ENCODE measurements at places on chromosomes 11 and 22. TPM values are rescaled to one million over a fixed set of nuclear protein-coding genes. Genes with fewer than 3 reads are reported as not detected.

Gene SLC36A4
- 14.1 TPM for total RNA-seq

Gene C11orf97
- not detected for total RNA-seq

Gene PARVG
- 236 TPM for total RNA-seq

DNA sequence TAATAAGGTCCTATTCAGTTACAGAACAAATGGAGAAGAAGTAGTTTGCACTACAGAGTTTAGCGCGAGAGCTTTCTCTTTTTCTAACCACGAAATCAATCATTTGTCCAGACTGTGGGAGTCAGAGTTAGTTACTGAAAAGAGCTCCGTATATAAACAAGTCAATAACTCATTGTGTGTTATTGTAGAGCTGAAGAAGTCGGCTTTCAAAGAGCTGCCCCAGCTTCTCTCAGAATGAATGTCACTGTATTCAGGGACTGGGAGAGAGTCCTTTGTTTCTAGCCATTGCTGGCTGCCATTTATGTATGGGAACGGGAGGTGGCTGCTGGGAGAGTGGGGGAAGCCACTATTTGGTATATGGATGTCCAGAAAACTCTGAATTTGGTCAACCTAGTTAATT is 227.8 kb downstream of the DCDC1 start:
- H3K27ac ChIP-seq: no peak overlapping the region
- H3K4me1 ChIP-seq: no peaks in the 10 kb centered on the region
- H3K36me3 ChIP-seq: no peaks in the 10 kb centered on the region

Gene SMTNL1
- not detected for total RNA-seq

- no peaks in the 10 kb centered on the region for H3K4me1 ChIP-seq
- no peaks in the 10 kb centered on the region for H3K27me3 ChIP-seq
- no peak for DNase-seq
These were observed 982.7 kb downstream of the OPCML start for GRCh38 chr11:132549561-132549960.

DNA sequence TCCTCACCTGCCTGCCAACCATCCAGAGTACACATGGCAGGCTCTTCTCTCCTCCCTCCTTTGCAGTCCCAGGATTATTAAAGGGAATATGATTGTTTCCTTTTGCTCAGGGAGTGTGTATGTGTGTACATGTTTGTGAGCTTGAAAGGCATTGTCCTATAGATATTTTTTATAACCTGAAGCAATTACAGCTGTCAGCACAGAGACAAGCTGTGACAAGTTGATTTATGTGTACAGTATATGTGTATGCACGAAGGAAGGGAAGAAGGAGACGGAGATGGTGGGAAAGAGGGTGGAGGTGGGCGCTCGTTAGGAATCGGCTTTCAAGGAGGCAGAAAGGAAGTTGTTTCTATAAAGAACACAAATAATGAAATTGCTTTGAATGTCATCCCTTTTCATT is 537.0 kb downstream of the NTM start:
- no peak overlapping the region for H3K4me3 ChIP-seq
- H3K4me1 ChIP-seq: no peaks in the 10 kb centered on the region
- no peaks in the 10 kb centered on the region for H3K36me3 ChIP-seq
- peaks cover 23% of the 10 kb centered on the region for H3K27me3 ChIP-seq
- DNase-seq: no peak

Gene C11orf16
- total RNA-seq: not detected

DNA sequence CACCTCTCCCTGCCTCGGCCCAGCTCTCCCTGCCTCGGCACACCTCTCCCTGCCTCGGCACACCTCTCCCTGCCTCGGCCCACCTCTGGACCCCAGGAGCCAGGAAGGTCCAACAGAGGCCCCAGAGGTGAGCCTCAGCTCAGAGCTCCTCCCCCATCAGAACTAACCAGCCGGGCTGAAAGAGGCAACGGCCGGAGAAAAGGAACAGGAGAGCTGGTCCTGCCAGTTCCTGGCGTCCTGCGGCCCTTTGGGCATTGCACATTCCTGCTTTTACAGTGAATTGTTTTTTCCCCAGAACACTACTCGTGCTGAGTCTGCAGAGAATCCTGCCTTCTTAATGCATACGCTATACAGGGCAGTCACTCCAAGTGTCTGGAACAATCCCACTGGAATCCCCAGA is 45.8 kb downstream of the LMO1 start:
- no peak overlapping the region for H3K4me3 ChIP-seq
- no peaks in the 10 kb centered on the region for H3K4me1 ChIP-seq
- DNase-seq: no peak
- no peaks in the 10 kb centered on the region for H3K36me3 ChIP-seq
- peaks cover 20% of the 10 kb centered on the region for H3K27me3 ChIP-seq

Gene KBTBD3
- total RNA-seq: 4.3 TPM

- peaks cover 36% of the 10 kb centered on the region for H3K27me3 ChIP-seq
- H3K36me3 ChIP-seq: no peaks in the 10 kb centered on the region
- no peak overlapping the region for H3K4me3 ChIP-seq
- H3K27ac ChIP-seq: no peak overlapping the region
- H3K4me1 ChIP-seq: no peaks in the 10 kb centered on the region
These were observed 19.5 kb downstream of the MN1 start for GRCh38 chr22:27782088-27782487.

DNA sequence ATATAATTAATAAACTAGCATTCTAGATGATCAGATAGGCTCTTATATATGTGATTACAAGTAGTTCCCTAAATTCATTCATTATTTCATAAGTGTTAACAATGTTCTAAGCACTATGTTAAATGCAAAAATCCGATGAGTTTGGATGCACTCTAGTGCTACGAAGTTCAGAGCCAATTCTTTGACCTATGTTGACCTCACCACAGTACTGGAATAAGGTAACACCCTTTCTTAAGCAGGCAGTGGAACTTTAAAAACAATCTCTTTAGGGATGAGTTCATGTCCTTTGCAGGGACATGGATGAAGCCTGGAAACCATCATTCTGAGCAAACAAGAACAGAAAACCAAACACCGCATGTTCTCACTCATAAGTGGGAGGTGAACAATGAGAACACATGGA is 68.3 kb upstream of the UCP3 start:
- DNase-seq: no peak
- no peak overlapping the region for H3K27ac ChIP-seq
- peaks cover 11% of the 10 kb centered on the region for H3K36me3 ChIP-seq
- no peaks in the 10 kb centered on the region for H3K27me3 ChIP-seq
- no peak overlapping the region for H3K4me3 ChIP-seq

Gene NAGA
- total RNA-seq: 11.6 TPM

Gene RFPL3
- not detected for total RNA-seq

Gene CD3G
- total RNA-seq: 215 TPM

GRCh38 chr11:115170133-115170815 is 333.9 kb downstream of the CADM1 start:
- H3K4me3 ChIP-seq: no peak overlapping the region
- DNase-seq: no peak
- no peaks in the 10 kb centered on the region for H3K27me3 ChIP-seq
- no peaks in the 10 kb centered on the region for H3K4me1 ChIP-seq
- no peak overlapping the region for H3K27ac ChIP-seq

Gene KRTAP5-10
- total RNA-seq: not detected

DNA sequence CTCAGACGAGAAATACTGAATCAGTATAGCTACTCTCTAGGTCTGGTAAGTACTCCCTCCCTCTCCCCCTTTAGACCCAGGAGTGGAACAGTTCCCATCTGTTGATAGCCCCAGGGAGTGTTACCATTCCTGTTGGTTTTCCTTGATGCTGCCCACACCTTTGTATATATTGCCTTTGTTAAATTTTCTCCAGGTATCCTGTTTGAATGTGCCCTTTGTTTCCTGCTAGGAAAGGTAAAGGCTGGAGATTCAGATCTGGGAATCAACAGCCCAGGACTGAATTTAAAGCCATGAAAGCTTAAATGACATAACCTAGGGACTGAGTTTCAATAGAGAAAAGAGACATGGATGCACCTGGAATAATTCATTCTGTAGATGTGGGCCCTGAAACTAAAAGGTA is 68.3 kb downstream of the CCDC83 start:
- H3K27ac ChIP-seq: no peak overlapping the region
- DNase-seq: no peak
- no peaks in the 10 kb centered on the region for H3K27me3 ChIP-seq
- no peak overlapping the region for H3K4me3 ChIP-seq
- H3K4me1 ChIP-seq: no peaks in the 10 kb centered on the region

DNA sequence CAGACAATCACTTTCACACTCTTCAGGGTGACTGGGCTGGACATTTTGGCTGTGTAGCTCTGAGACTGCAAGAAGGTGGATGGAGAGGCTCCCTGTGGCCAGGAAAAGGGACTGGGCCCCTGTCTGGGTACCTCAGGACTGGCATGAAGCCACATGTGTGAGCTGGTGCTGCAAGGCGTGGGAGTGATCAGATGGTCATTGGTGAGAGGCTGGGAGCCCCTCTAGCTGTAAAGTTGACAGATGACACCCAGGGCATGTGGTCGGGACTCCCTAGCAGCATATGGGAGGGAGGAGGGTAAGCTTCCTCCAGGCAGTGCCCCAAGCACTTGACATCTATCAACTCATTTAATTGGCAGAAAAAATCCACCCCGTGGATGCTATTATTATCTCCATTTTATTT is 18.9 kb upstream of the CABP2 start:
- no peaks in the 10 kb centered on the region for H3K36me3 ChIP-seq
- H3K4me3 ChIP-seq: no peak overlapping the region
- no peaks in the 10 kb centered on the region for H3K4me1 ChIP-seq
- no peak overlapping the region for H3K27ac ChIP-seq

Gene TRIM49
- not detected for total RNA-seq

Gene RAB39A
- not detected for total RNA-seq

DNA sequence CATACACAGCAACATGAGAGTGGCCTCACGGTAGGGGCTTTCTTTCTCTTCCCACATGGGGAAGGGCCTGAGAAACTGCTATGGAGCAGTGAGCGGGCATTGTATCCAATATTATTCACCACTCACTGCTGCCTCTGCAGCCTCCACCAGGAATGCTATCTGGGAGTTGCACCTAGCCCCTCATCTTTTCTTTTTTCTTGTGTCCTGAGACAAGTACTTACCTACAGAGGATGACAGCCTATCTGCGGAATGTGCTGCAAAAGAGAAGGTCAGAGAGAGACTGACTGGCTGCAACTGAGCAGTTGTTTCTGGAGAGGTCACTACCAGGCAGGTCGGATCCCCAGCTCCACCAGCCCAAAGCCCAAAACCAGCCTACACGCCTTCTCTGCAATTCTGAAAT is 52.1 kb upstream of the HTATIP2 start:
- no peak overlapping the region for H3K4me3 ChIP-seq
- no peaks in the 10 kb centered on the region for H3K27me3 ChIP-seq
- H3K4me1 ChIP-seq: no peaks in the 10 kb centered on the region
- no peak overlapping the region for H3K27ac ChIP-seq

DNA sequence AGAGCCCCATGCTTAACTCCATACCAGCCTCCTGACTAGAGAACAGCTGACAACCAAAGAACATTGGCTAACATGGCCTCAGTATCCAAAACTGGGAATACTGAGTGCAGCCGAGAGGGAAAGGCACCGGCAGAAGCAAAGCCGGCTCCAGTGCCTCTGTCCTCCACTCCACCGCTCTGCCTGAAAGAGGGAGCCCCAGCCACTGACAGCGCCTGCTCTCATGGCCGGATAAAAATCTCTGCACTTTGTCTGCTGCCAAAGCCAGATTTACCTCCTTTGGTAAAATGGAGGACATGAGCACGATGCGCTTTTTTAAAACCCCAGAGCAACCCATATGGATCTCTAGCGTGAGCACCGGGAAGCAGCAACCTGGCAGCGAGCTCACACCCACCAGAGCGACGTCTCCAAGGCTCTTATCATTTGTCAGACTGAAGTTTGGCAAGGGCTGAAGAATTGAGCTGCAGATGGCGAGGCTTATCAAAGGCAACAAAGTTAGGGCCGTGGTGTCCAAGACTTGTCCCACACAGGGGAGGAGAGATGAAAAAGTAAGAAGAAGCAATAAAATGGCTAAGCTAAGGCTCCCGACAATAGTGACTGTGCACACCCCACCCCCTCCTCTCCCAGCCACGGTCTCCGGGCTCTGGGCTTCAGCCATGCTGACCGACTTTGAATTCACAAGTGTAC is 71.4 kb downstream of the EFCAB6 start:
- H3K4me3 ChIP-seq: no peak overlapping the region
- no peak overlapping the region for H3K27ac ChIP-seq
- H3K4me1 ChIP-seq: no peaks in the 10 kb centered on the region
- peaks cover 42% of the 10 kb centered on the region for H3K27me3 ChIP-seq
- no peaks in the 10 kb centered on the region for H3K36me3 ChIP-seq
- DNase-seq: no peak

GRCh38 chr11:12281571-12282478 is 95.5 kb upstream of the PARVA start:
- no peaks in the 10 kb centered on the region for H3K36me3 ChIP-seq
- H3K27me3 ChIP-seq: peaks cover 4% of the 10 kb centered on the region
- H3K4me3 ChIP-seq: no peak overlapping the region
- H3K27ac ChIP-seq: no peak overlapping the region

Gene IL10RA
- total RNA-seq: 404 TPM

DNA sequence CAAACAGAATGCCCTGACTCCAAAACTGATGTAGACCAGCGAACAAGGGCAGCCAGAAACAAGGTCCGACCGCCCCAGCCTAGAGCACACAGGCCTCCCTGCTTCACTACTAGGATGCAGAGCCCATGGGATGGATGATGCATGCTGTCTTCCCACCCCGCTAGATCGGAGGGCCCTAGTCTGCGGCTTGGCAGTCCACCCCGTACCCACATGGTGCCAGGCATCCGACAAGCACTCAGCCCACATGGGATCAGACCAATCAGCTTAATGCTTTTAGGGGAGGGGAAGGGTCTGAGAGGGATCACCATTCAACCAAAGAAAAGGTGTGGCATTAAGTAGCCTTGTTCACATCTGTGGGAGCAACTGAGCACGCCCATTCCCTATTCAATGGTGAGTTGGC is 30.6 kb downstream of the PISD start:
- H3K27me3 ChIP-seq: no peaks in the 10 kb centered on the region
- H3K4me1 ChIP-seq: peaks cover 15% of the 10 kb centered on the region
- DNase-seq: no peak
- H3K27ac ChIP-seq: peak overlapping the region; percentile 89
- no peak overlapping the region for H3K4me3 ChIP-seq

DNA sequence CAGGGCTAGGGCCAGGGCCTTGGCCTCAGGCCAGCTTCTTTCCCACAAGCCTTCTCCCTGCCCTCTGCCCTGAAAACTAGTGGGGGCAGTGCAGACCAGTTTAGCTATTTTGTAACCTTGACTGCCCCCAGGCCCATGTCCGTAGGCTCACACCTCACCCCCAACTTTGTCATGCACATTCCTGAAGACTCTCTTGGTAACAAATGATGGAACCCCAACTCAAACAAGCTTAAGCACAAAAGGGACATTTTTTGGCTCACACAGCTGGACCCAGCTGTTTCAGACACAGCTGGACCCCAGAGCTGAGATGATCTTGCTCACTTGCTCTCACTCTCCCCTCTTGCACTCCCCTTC is 46.6 kb downstream of the KCNQ1OT1 start:
- no peak for DNase-seq
- H3K27me3 ChIP-seq: no peaks in the 10 kb centered on the region
- no peak overlapping the region for H3K27ac ChIP-seq
- no peak overlapping the region for H3K4me3 ChIP-seq
- H3K4me1 ChIP-seq: no peaks in the 10 kb centered on the region

DNA sequence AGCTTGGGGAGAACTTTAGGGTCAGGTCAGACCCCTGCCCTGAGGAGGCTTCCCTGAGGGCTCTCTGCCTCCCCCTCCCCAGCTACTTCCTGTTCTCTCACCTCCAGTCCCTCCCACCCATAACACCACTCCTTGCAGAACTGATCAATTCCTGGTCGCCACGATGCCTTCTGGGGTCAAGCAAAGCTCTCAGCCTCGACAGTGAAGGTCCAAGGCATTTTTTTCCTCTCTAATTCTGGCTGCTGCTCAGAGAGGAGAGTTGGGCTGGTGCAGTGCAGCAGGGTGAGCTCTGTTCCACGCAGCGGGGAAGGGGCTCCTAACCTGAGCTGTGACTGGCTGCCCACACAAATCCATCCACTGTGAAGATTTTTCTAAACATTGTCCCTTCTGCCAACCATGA is 628.4 kb downstream of the BRD1 start:
- H3K27me3 ChIP-seq: peaks cover 23% of the 10 kb centered on the region
- no peak overlapping the region for H3K27ac ChIP-seq
- no peak overlapping the region for H3K4me3 ChIP-seq

Gene PHLDA2
- total RNA-seq: 1.3 TPM

All from T-cell (primary cell).